ENCODE measurements at places on chromosomes 5 and 9. TPM values are rescaled to one million over a fixed set of nuclear protein-coding genes. Genes with fewer than 3 reads are reported as not detected.

GRCh38 chr5:137891849-137892248 lies 2.6 kb downstream of the PKD2L2 start:
- no peak for DNase-seq
- H3K4me1 ChIP-seq, result peaks cover 12% of the 10 kb centered on the region
- H3K27me3 ChIP-seq, result no peaks in the 10 kb centered on the region
- H3K36me3 ChIP-seq, result no peaks in the 10 kb centered on the region

Gene HMCN2
- total RNA-seq, result 0.05 TPM

DNA sequence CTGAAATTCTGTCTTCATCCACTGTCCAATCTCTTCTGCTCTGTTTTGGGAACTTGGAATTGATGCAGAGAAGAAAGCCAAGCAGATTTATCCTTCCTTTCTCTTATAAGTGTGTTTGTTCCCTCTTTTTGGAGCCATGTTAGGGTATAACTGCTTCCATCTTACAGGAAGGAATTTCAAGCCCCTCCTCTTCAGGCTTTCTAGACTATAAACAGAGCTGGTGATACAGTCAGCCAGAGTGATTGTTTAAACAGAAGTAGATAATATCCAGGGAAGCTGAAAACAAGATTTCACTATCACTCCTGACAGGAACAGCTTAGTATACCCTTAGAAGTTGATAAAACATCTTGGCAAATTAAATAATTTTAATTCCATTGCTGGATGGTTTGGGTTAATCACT lies 102.1 kb upstream of the DMRT1 start:
- H3K36me3 ChIP-seq, result no peaks in the 10 kb centered on the region
- no peak overlapping the region for H3K27ac ChIP-seq
- H3K4me3 ChIP-seq, result no peak overlapping the region
- no peaks in the 10 kb centered on the region for H3K4me1 ChIP-seq
- no peaks in the 10 kb centered on the region for H3K27me3 ChIP-seq
- DNase-seq, result no peak

- H3K4me1 ChIP-seq, result no peaks in the 10 kb centered on the region
- H3K36me3 ChIP-seq, result no peaks in the 10 kb centered on the region
- no peak overlapping the region for H3K4me3 ChIP-seq
- H3K27ac ChIP-seq, result no peak overlapping the region
- no peaks in the 10 kb centered on the region for H3K27me3 ChIP-seq
These were observed 159.4 kb upstream of the SMARCA2 start for GRCh38 chr9:1855726-1856125.

- DNase-seq, result no peak
- H3K4me1 ChIP-seq, result peaks cover 19% of the 10 kb centered on the region
- no peaks in the 10 kb centered on the region for H3K27me3 ChIP-seq
- H3K36me3 ChIP-seq, result peaks cover 19% of the 10 kb centered on the region
These were observed 8.5 kb downstream of the GRHPR start for GRCh38 chr9:37430841-37431597.

Gene TAF11L5
- total RNA-seq, result not detected

- no peaks in the 10 kb centered on the region for H3K4me1 ChIP-seq
- DNase-seq, result no peak
- H3K27me3 ChIP-seq, result no peaks in the 10 kb centered on the region
- no peak overlapping the region for H3K27ac ChIP-seq
These were observed 692.8 kb upstream of the CDH18 start for GRCh38 chr5:20680718-20681302.

DNA sequence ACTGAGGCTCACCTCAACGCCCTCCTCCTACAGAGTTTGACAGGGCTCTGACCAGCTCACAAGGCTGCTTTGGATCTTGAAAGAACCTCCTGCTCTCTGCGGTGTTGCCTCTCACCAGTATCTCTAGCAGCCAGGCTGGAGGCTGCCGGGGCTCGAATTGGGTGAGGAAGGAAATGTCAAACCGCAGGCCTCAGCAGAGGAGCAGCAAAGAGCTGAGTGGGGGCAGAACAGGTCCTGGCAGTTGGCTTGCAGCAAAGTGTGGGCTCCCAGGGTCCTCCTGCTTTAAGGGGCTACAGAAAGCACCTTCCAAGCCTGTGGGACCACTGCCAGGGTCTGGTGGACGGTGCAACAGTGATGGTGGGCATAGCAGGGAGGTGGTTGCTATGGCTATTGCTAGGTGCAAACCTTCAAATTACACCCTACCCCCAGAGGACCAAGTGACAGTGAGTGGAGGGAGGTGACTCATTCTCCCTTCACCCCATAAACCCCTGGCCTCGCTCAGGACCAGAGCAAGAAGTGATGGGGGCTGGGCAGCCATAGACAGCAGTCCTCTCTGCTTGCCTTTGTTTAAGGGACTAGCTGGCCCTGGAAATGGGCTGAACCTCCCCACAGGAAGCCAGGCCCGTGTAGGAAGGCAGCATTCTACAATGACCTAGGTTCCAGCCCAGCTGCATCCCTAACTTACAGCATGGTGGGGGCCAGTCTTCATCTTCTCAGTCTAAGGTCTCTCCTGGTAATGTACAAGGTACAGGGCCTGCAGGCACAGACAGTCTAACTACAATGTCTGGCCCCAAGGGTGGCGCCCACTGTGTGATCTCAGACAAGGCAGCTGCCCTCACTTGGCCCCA lies 18.7 kb downstream of the LCP2 start:
- H3K4me3 ChIP-seq, result no peak overlapping the region
- no peaks in the 10 kb centered on the region for H3K36me3 ChIP-seq
- no peaks in the 10 kb centered on the region for H3K4me1 ChIP-seq
- DNase-seq, result no peak

Gene PLCXD3
- total RNA-seq, result 0.10 TPM

- no peak overlapping the region for H3K27ac ChIP-seq
- DNase-seq, result no peak
- no peaks in the 10 kb centered on the region for H3K4me1 ChIP-seq
- H3K4me3 ChIP-seq, result no peak overlapping the region
- H3K36me3 ChIP-seq, result no peaks in the 10 kb centered on the region
- no peaks in the 10 kb centered on the region for H3K27me3 ChIP-seq
These were observed 12.3 kb downstream of the SPINK9 start for GRCh38 chr5:148347706-148348105.

Gene LMNB1
- 122 TPM for total RNA-seq

GRCh38 chr9:121451586-121451985 lies 48.1 kb downstream of the GGTA1 start:
- no peak for DNase-seq
- no peak overlapping the region for H3K27ac ChIP-seq
- no peaks in the 10 kb centered on the region for H3K4me1 ChIP-seq
- no peaks in the 10 kb centered on the region for H3K36me3 ChIP-seq
- H3K27me3 ChIP-seq, result peaks cover 5% of the 10 kb centered on the region
- H3K4me3 ChIP-seq, result no peak overlapping the region

DNA sequence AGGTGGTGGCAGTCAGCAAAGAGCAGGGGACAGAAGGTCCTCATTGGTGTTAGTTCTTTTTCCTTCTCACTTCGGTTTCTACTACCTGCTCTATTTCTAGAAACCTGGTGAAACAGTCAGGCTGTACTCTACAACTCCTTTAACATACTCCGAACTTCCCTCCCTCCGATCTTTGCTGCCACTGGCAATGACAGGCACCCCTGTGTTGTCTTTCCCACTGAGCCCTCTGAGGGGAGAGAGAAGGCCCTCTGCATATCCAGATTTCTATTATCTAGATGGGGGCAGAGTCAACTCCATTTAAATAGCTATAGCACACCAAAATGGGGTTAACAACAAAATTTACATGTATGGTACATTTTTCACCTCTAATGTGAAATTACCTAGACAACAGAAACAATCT lies 123.7 kb downstream of the CDK5RAP2 start:
- no peaks in the 10 kb centered on the region for H3K36me3 ChIP-seq
- no peak overlapping the region for H3K27ac ChIP-seq
- no peaks in the 10 kb centered on the region for H3K4me1 ChIP-seq
- no peaks in the 10 kb centered on the region for H3K27me3 ChIP-seq

DNA sequence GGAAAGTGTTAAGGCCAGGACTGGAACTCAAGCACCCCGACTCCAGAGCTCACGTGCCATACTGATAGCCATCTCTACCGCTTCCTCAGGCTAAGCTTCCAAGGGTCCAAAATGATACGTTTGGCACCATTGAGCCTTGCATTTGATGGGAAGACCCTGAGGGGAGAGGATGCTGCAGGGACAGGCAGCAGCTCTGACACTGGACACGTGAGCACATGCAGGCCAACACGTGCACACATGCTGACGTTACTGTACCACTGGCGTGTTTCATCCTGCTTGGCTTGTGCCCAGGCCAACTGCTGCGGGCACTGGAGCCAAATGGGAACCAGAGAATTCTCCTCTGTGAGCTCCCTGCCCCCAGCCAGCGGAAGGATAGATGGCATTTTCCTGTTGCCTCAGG lies 5.2 kb downstream of the FAT2 start:
- H3K27me3 ChIP-seq, result no peaks in the 10 kb centered on the region
- no peaks in the 10 kb centered on the region for H3K36me3 ChIP-seq
- no peak overlapping the region for H3K4me3 ChIP-seq
- H3K4me1 ChIP-seq, result no peaks in the 10 kb centered on the region
- DNase-seq, result no peak
- no peak overlapping the region for H3K27ac ChIP-seq

Gene MCIDAS
- 2.9 TPM for total RNA-seq

- H3K4me3 ChIP-seq, result no peak overlapping the region
- H3K36me3 ChIP-seq, result no peaks in the 10 kb centered on the region
- no peak overlapping the region for H3K27ac ChIP-seq
- DNase-seq, result no peak
These were observed 104.4 kb downstream of the FANCC start for GRCh38 chr9:95213117-95213516.

- no peaks in the 10 kb centered on the region for H3K27me3 ChIP-seq
- H3K4me3 ChIP-seq, result no peak overlapping the region
- no peaks in the 10 kb centered on the region for H3K4me1 ChIP-seq
- H3K36me3 ChIP-seq, result no peaks in the 10 kb centered on the region
These were observed 44.4 kb downstream of the GNAQ start for GRCh38 chr9:77987081-77987656.

Data from Panc1 (cell line).